Foreskin keratinocyte (primary cell): ENCODE measurements at places on chromosomes 13 and 19.

- no peak for DNase-seq
Observed at GRCh38 chr13:25678398-25678797, 306.6 kb downstream of the ATP8A2 start.

- DNase-seq = peak; percentile 83
Observed at GRCh38 chr13:40963927-40964326, 55.2 kb downstream of the ELF1 start.

- DNase-seq = no peak
Observed at GRCh38 chr13:100211016-100211710, 122.3 kb downstream of the PCCA start.

DNA sequence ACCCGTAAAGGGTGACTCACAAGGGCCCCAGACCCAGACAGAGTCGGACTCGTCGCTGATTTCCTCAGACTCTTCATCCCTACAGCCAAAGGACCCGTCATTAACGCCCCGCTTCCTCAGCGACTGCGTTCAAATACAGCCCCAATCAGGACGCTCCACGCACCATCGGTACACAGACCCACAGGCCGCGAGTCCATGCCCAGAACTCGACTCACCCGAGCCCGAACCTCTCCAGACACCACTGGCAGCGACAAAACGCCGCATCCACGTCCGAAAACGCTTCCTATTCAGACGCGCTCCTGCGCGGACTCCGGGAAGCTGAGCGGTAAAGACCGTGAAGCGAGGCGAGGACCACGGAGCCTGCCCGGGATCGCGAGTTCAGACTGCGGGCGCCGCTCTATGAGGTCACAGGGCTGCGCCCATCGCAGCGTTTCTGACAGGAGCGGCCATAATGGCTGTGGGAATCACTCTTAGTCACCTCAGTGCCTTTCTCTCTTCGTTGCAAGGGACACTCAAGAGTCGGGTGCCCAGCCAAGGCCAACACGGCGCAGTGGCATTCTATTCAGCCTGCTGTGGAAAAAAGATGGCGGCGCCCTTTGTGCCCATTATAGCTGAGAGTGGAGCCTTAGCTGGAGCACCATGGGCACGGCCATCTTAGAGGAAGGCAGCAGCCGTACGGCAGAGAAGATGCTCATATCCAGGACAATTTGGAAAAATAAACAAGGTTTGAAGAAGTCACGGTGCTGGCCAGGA, at the start of gene ZNF614:
Gene ZNF614, minus strand, starts transcription at position 353 of the 753 bp plus-strand sequence. CDS start 2,634 bp downstream, outside the sequence.
- DNase-seq = peak; percentile 87

DNA sequence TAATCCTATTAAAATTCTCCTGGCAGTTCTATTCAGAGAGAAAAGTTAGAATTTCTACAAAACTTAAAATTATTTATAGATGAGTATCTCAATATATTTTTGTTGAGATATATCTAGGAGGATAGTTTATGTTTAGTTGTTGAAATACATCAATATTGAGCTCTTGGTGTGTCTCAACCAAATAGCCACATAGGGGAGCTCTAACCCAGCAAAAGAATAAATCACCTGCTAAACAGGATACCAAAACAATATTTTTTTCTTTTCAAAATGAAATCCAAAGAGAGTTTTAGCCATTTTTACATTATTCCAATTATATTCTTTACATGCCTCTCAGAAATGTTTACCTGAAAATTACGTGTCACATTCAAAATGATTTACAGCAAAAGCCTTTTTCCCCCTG, 954.7 kb downstream of the SLITRK6 start:
- DNase-seq = peak; percentile 18

- DNase-seq = peak; percentile 95
Observed at GRCh38 chr13:72390909-72391308, 336.5 kb downstream of the MZT1 start.

DNA sequence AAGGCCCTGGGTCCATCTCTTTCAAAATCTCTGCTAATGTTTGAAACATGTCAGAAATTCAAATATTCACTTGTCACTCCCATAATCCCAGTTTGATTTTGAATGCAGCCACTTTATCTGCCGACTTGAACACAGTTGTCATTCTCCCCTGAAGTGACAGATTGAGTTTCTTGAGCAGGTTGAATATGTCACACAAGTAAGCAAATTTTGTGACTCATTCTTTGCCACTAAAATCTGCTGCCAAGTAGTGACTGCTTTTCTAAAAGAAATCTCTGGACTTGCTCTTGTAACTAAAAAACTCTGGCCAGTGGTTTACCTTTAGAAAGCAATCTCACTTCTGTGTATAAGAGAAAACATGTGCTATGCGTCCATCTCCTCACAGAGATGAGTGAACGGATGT, 357.1 kb downstream of the LMO7 start:
- no peak for DNase-seq

DNA sequence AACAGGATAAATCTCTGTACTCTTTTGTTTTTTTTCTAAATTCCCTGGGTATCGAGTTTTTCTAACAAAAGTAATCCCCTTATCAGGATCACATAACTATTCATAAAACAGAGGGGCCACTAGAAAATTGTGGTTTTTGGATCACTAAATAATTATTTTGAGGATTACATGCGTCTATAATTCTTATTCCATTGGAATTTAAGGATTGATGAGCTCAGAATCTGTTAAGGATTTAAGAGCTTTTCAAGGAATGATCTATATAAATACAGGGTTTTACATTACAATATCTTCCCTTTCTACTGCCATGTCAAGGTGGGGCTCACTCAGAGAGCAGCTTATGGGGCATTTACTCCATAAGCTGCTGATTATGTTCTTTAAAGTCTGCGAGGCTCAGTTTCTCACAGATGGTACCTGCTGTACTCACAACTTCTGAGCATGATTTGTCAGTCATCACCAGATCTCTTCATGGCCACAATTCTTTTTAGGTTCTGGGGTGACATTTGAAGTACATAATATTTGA, 449.8 kb downstream of the PCDH17 start:
- DNase-seq = no peak

- no peak for DNase-seq
Observed at GRCh38 chr19:48239582-48240141, 16.1 kb downstream of the CARD8 start.

GRCh38 chr13:32997399-32997798, 18.8 kb upstream of the KL start:
- DNase-seq = no peak

- no peak for DNase-seq
Observed at GRCh38 chr13:44040818-44041100, 161.1 kb downstream of the LACC1 start.

DNA sequence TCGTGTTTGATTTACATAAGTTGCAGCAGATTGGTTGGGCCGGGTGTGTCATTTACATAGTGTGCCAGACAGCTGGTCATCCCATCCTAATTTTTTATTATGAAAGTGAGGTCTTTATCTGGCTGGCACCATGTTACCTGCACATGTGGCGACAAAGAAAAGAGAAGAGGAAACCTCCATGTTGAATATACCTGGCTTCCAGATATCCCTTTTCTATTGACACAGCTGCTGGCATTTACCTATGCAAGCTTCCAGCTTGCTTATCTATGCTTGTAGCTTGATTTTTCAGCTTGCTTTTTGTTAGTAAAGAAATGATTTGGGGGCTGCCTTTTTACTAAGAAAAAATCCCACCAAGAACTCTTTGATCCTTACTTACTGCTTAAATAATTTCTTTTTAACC, 681.3 kb upstream of the SLITRK1 start:
- DNase-seq = no peak

- no peak for DNase-seq
Observed at GRCh38 chr19:47839411-47839810, 17.7 kb downstream of the CRX start.

DNA sequence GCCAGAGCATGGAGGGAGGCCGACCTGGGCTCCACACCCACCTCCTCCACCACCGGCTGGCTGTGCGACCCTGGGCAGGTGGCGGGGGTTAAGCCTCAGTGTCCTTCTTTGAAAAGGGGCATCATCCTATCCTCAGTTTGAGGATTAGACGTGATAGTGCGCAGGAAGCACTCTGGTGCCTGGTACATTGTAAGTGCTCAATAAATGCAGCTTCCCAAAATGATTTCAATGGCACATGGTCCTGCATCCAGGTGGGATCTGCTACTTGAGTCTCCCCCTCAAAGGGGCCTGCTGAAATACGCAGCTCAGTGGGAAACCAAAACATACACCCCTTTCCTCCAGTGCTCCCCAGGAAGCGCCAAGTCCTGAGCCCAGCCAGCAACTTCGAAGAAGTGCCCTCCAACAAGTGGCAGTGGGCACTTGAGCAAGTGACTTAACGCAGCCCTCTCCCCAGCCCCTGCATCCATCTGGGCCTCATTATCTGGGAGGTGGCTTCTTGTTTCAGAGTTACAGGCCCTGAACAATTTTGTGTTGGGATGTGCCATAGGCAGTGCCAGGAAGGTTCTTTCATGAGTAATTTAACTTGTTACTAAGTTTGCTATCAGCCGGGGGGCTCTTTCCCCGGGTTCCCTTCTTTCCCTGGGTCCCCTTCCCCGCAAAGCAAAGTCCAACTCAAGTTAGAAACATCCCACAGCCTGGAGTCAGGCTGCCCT, 17.9 kb downstream of the ACTN4 start:
- no peak for DNase-seq

- peak; percentile 46 for DNase-seq
Observed at GRCh38 chr19:4051175-4052101, 15.3 kb downstream of the ZBTB7A start.

DNA sequence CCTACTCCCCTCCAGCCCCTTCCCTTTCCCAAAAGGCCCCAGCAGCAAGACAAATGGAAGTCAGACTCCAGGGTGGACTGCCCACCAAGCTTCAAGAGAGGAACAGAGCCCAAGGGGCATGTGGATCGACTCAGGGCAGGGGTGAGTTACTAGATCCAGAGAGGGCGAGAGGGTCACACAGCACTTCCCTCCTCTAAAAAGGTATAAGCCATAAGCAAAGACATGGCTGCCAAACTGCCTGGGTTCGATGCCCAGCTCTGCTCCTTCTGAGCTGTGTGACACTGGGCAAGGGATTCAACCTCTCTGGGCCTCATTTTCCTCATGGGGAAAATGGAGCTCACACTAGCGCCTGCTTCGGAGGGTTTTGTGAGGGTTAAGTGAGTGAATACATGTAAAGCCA, 3.8 kb downstream of the PPP1R14A start:
- DNase-seq = no peak

GRCh38 chr19:18861917-18862316, 30.2 kb downstream of the UPF1 start:
- no peak for DNase-seq

DNA sequence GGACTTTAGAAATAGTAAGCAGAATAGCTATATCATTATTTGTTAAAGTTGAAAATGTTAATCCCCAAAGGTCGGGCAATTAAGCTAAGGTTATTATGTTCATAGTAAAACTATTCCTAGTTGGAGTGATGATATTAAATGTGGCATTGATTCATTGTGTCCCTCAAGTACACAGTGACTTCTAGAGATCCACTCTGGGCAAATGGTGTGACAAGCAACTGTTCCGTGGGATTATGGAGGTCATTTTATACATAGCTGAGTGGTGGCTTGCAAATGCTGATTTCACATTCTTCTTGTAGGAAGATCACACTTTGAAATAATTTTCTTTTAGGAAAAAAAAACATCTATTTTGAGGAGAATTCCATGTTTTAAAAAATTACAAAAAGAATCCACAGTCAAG, 317.8 kb downstream of the ATP8A2 start:
- DNase-seq = no peak

DNA sequence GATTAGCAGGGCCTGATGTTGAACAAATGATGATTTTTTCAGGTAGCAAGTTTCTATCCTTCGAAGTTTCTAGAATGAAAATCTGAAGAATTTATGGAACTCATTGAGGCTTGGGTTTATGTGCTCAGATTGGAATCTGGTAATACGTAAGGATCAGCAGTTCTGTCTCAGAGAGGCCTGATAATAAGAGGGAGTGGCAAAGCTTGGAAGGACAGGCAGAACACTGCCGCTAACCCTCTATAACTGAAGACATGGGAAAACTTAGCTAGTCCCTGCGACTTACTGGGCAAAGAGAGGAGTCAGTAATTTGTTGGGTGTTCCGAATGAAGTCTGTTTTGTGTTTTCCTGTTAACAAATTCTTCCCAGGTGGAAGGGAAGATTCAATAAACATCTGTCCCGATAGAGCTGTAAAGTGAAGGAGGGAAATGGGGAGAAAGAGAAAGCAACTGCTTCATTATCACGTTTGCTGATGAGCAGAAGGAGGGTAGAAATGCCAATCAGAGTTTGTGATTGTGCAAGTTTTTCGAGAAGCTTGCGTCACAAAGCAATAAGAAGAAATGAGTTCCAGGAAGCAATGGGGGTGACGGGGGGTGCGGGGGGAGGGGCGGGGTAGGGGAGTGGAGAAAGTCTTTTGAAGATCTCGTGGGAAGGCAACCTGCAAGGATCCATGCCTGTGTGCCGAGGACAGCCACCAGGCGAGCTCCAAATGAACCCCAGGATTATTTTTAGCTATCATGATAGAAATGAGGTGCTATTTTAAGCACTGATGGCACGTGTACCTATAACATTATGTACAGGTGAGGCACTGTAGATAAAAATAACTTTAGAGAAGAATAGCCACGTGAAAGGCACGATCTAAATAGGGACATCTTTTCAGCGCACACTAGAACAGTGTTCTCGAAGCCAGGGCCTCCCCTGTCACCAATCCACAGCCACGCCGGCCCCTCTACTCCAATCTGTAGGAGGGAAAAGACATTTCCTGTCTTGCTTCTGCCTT, 224.1 kb downstream of the FGF9 start:
- no peak for DNase-seq

DNA sequence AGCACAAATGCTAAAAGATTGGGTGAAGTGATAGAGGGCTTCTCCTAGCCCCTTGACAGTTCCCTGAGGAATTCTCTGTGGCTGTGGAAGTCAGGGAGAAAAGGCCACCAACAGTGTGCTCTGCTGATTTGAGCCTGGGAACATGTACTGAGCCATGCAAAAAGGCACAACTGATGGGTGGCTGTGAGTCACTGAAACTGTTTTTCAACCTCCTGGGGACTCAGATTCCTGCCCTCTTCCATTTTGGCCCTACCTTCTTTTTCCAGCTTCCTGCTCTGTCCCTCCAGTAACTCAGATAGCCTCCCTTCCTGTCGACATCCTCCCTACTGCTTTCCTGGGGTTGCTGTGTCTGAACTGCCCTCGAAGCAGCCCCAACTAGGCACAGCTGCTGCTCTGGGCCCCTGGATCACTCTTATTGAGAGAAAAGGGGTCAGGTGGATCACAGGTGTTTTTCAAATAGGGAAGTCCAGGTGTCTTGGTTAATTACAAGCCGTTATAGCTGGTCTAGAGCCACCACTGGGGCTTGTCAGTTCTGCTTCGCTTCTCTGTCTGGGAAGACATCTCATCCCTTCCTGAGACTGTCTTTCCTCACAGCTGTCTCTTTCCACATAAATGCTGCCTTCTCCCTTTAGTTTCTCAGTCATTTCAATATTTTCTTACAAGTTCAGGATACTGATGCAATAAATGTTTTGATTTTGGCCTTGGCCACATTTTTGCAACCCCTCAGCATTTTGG, 13.7 kb downstream of the FAM124A start:
- DNase-seq = no peak

GRCh38 chr13:37148501-37148900, 43.0 kb upstream of the CSNK1A1L start:
- no peak for DNase-seq

GRCh38 chr13:80123945-80124344, 217.0 kb downstream of the SPRY2 start:
- DNase-seq = no peak
